ENCODE measurements at places on chromosomes 4 and X.

GRCh38 chr4:7384929-7385890, 49.5 kb downstream of the PSAPL1 start:
- peak; percentile 8 for DNase-seq

DNA sequence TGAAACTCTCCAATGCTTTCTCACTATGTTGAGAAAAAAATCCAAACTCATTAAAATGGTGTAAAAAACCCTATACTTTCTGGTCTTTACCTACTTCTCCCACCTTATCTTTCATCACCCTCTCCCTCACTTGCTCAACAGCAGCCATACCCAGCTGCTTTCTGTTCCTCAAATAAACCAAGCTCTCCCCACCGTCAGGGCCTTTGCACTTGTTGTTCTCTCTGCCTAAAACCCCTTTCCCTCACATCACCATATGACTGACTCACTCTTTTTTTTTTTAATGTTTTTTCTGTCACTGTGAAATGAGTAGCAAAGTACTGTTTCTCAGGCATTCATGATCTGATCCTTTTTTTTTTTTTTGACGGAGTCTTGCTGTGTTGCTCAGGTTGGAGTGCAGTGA, 122.3 kb upstream of the TMEM164 start:
- no peak for DNase-seq

DNA sequence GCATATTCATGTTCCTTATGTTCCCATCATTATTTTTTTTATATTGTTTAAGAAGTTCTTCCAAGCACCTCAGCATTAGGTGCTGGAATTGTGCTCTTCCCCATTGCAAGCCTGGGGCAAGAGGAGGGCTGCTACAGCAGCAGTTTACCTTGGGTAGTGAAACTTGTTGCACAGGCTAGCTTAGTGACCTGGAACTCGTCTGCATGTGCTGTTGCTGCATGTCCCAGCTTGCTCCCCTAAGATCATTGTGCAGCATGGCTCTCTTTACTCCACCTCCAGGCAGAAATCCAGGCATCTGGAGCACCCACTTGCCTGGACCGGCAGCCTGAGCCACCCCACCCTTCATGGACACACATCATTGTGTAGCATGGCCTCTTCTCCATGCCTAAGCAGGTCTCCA, 776.0 kb downstream of the GLUD2 start:
- no peak for DNase-seq

DNA sequence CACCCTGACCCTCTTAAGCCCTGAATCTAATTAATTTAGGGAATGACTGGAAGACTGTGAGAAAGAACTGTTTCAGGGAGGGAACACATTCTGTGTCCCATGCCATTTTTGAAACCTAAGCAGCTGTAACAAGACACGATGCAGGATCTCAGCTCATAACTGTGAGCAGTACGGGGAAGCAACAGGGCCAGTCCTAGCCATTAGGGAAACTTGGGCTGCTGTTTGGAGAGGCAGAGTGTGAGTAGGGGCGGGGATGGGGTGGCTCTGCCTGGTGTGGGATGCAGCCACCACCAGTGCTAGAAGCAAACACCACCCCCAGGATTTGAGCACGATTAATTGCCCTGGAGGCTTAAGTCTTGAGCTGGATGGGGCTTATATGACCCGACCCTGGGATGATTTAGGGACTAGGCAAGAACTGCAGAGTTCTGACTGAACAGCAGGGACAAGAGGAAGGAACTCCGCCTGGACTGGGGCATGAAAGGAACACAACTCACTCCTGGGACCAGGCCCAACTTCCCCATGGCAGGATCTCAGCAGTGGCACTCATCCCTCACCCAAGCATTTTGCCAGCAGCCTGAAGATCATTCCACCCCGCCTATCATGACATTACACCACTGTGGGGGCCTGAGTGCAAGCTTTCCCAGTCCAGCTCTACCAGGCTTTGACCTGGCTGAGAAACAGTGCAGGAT, 43.1 kb downstream of the ATRX start:
- DNase-seq: no peak

DNA sequence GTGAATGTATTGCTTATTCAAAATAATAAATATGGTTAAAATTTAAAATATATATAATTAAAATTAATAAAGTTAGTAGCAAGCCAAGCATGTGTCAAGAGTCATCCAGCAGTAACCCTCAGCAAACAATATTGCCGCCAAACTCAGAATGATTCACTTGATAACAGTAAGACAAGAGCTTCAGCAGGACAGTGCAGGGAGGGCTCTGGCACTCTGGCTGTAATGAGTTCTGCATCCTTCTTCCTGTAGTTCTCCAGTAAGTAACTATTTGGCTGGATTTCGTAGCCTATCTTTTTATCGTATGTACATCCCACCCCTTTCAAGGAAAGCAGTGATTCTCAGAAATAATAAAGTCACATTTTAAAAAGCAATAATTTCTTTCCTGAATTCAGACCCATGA, 17.6 kb downstream of the OTUD6A start:
- no peak for DNase-seq

GRCh38 chr4:182111586-182111985, 131.6 kb upstream of the TENM3 start:
- DNase-seq: no peak

- DNase-seq: no peak
These were observed 29.9 kb downstream of the FGFRL1 start for GRCh38 chr4:1041147-1041935.

GRCh38 chr4:62402088-62402806, 1202.1 kb downstream of the ADGRL3 start:
- no peak for DNase-seq

- no peak for DNase-seq
These were observed 724.3 kb downstream of the ARAP2 start for GRCh38 chr4:35520059-35520458.

- no peak for DNase-seq
These were observed 110.1 kb downstream of the SMIM20 start for GRCh38 chr4:26024079-26024478.

GRCh38 chr4:189062047-189062820, 878.4 kb upstream of the FRG1 start:
- no peak for DNase-seq

GRCh38 chrX:2500091-2500802, 529 bp downstream of the DHRSX start:
- no peak for DNase-seq

DNA sequence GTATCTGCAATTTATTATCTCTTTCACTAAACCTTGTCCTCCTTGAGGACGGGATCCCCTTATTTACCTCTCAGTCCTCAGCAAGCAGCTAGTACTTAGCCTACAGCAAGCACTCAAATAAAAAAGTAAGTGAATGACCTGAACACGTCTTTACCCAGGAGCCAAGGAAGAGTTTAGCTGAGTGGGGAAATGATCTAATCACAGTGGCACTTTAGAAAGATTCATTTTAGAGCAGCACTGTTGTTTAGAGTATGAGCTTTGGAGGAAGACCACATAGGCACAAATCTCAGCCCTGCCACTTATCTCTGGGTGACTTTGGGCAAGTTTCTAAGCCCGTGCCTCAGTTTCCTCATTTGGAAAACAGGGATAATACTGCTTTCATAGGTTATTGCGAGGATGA, 2.7 kb downstream of the FAM120C start:
- DNase-seq: no peak

DNA sequence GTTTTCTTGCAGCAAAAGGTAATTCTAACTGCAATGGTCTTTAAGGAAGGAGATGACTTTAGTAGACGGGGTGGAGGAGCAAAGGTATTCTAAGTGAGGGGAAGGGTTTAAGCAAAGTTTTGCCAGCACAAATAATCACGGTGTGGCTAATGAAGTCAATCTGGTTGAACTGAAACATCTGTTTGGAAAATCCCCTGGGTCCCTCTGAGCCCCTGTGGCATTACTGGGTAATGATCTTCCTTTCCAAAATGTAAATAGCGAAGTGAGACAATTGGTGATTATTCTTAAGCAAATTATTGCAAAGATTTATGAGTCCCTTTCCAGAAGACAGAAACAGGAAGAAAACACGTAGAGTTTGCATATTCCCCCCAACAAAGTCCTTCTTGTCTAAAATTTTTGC, 47.2 kb downstream of the FGFBP1 start:
- no peak for DNase-seq

DNA sequence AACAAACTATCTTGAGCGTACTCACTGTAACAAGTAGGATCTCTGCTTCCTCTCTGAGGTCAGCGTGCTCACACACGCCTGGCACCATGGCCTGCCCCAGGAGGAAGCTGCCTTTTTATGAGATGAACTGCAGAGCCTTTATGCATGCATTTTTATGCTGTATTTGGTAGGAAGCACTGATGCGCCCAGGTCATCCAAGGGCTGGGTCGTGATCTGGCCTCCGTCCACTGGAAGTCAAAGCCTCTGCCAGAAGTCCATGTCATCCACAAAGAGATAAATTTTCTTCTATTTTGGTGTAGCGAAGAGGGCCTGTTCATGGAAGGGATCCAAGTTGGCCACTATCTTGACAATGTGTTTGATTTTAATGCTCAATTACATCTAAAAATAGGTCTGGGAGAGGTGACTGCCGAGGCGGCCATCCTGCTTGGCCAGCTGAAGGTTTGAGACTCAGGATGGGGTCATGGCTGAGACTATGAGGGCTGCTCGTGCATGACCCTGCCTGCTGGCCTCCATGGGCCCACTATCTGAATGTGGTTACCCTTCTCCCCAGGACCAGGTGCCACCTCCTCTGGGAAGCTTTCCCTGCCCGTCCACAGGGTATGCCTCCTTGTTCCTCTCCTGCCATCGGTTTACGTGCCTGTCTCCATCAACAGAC, 50.3 kb downstream of the HTRA3 start:
- peak; percentile 72 for DNase-seq

- no peak for DNase-seq
These were observed 37.9 kb downstream of the SGMS2 start for GRCh38 chr4:107862658-107863057.

DNA sequence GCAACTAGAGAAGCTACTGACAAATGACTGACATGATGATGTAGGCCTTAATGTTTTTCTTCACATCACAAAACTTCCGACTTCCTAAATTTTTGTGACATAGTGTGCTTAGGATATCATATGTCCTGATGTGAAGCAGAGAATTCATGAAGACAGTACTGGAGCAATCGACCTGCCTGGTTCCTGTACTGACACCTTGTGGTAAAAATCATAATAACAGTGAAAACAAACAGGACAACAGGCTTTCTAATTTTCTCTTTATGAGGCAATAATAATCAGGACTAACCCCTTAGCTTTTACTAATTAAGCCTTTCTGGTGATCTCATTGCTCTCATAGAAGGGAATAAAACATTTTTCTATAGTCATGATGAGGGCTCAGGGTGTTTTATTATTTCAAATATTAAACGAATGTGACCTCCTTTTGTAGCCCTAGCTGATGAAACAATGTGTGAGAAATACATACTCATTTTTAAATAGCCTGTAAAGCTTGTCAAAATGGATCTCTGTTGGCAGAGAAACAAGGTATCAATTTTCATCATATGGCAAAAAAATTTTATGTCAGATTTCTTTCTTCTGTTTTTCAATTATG, 158.4 kb downstream of the TENT5D start:
- DNase-seq: no peak

- DNase-seq: no peak
These were observed 44.5 kb upstream of the SLC4A4 start for GRCh38 chr4:71294301-71294700.

- DNase-seq: no peak
These were observed 64.6 kb upstream of the PAGE1 start for GRCh38 chrX:49760290-49760890.

GRCh38 chr4:131551306-131551705, 1597.8 kb upstream of the PCDH10 start:
- no peak for DNase-seq

GRCh38 chr4:113276464-113277170, 227.2 kb downstream of the ANK2 start:
- DNase-seq: no peak

- DNase-seq: no peak
These were observed 114.8 kb downstream of the BCOR start for GRCh38 chrX:39982948-39983347.

GRCh38 chr4:26235500-26235899, 85.3 kb upstream of the RBPJ start:
- peak; percentile 56 for DNase-seq

DNA sequence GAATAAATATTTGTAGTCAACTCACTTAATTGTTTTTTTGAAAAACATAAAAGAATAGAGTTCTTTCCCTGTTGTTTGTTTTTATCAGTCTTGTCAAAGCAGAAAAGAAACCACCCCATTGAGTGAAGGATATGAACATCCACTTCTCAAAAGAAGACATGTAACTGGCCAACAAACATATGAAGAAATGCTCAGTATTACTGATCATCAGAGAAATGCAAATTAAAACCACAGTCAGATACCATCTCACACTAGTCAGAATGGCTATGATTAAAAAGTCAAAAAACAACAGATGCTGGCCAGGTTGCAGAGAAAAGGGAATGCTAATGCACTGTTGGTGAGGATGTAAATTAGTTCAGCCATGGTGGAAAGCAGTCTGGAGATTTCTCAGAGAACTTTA, 326.1 kb upstream of the EMCN start:
- DNase-seq: no peak

DNA sequence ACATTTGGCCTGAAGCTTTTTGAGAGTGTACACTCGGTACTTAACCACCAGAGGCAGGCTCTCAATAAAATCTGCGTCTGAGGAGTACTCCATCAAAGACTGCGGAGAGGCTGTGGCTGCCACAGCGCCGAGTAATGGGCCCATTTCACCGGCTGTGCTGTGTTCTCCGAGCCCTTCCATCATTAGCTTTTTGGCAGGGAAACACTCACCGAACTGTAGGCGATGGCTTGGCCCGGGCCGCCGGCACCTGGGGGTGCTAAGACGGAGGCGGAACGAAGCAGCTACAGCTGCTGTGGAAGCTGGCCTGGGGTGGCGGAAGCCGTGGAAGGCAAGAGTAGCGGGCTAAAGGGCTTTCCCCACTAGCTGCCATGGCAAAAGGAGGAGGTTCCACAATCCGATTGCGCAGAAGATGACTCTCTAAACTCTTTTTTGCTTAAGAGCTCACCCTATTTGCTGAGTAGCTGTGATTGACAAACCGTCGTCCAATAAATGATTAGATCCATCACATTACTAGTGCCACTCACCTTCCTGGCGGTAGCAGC, 48.5 kb upstream of the PABPC1L2A start:
- DNase-seq: peak; percentile 11

- DNase-seq: no peak
These were observed 370.5 kb upstream of the HS3ST1 start for GRCh38 chr4:11799196-11799595.

DNA sequence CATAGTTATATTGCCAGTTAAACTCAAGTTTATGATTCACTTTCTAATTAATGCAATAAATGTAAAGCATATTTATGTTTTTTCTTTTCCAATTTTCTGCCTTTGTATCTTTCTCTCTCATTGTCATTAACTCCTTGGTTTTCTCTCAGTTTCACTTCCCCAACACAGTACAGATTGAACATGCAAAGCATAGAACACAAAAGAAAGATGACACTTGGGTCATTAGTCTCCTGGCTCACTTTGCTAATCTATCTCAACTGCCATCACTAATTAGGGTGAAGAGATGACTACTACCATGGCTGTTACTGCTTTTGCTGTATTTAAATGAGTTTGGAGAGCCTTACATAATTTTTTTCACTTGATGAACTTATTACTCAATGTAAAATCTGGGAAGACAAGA, 12.3 kb upstream of the NAA11 start:
- no peak for DNase-seq
